ENCODE measurements at places on chromosomes 13 and 19.

- no peak for DNase-seq
Observed at GRCh38 chr19:45505151-45505995, 1.9 kb upstream of the VASP start.

- DNase-seq = no peak
Observed at GRCh38 chr19:21430675-21431074, 33.7 kb downstream of the ZNF493 start.

DNA sequence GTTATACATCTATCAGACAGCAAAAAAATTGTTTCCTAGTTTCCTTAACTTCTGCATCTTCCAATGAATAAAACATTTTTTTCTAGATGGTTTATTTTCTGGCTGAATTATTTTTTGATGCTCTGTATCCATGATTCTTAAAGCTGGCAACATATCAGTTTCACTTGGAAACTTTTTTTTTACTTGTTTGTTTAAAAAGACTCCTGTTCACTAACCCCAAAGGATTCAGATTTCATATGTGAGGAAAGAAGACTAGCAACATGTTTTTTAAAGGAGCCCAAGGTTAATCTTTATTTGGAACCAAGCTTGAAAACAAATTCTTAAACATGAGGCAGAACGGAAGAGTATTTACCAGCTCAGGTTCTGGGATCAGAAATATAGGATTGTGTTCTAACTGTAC lies 632.3 kb downstream of the SLITRK6 start:
- no peak for DNase-seq

DNA sequence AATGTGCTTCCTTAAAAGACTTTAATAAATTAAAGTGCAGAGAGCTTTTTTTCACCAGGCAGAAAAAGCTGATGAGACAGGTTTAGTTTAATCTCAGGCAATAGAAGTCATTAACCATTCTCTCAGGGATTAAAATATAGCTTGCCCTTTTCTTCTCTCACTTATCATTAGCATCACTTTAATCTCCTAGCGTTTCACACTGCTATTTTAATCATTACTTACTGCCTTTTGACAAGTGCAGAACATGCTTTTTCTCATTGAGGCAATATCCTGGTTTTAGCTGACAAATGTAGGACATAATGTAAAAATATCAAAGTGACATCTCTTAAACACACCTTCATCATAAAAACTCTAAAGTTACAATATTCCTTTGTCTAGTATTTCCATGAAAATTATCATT lies 94.6 kb downstream of the DACH1 start:
- no peak for DNase-seq

GRCh38 chr13:86986448-86986847 lies 684.7 kb upstream of the SLITRK5 start:
- DNase-seq = no peak

DNA sequence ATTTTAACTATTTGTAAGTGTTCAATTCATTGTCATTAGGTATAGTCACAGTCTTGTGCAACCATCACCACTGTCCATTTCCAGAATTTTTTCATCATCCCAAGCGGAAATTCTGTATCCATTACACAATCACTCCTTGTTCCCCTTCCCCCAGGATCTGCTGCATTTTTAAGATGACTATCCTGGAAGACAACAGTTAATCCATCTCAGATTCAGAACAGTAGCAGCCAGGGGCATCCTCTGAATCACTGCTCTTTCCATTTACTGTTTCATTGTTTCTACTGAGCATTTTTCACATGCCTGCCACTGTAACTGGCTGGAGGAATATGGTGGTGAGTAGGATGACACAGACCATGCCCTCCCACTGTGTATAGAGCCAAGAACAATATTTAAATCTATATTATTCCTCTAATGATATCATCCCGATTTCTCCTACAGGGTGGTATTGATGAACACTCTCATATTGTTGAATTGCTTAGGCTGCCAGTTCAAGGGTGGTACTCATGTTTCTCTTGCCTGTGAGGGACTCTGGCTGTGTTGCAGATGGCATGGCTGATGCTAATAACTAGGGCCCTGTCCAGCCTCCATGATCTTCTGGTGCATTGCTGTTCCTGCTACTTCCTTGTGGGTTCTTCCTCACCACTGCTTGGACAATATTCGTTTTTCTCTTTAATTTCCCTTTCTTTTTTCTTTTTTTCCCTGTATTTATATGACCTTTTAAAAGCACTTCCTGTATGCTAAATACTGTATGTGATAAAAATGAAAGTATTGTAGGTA lies 59.0 kb downstream of the WDFY2 start:
- no peak for DNase-seq

GRCh38 chr19:45047188-45047797 lies 8.4 kb downstream of the CLASRP start:
- no peak for DNase-seq

Data from stimulated activated CD4-positive, alpha-beta T cell treated with anti-CD3 and anti-CD28 coated beads, Interleukin-15, amount 100 ng/mL, for 1 hour (primary cell).